ENCODE measurements at places on chromosomes 5 and 9.

- no peak for DNase-seq
Measured at GRCh38 chr5:10578869-10579268, 15.0 kb downstream of the ANKRD33B start.

GRCh38 chr9:81103597-81104471, 585.5 kb downstream of the TLE1 start:
- no peak for DNase-seq

DNA sequence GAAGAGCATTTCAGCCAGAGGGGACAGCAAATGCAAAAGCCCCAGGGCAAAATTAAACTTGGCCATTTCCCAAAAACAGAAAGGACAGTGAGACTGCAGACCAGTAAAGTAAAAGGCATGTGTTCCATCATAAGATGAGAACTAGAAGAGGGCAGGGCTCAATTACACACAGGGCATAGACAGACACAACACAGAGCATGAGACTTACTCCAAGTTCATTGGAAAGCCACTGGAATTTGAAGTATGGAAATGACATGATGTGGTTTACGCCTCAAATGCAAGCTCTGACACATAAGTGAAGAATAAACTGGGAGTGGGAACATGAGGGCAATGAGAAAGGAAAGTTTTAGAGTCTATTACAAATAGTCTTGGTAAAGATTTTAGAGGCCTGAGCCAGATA, 446.6 kb upstream of the GRIA1 start:
- DNase-seq: no peak

DNA sequence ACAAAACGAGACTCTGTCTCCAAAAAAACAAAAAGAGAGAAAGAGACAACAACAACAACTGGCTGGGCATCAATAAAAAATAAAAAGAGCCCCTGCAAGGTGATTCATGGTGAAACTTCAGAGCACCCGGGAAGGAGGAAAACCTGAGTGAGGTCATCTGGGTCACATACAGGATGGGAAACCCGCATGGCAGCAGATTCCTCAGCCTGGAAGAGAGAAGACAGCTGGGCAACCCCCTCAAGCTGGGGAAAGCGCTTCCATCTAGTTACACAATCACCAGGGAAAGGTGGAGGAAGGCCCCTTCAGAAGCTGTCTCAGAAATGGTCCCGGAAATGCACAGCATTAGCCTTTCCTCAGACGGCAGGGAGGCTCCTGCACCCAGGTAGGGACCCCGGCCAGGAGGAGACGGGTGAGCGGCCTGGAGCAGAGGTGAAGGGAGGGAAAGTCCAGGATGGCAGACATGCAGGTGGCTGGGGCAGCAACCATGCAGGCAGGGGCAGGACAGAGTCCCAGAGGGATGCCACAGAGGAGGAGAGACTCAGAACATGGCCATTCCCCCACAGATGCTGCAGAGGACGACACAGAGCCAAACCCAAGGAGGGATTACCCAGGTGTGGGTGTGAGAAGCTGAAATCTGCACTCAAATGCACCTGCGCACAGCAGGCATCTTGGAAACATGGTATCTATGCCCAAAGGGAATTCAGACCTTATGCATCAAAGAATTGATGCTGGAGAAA, 29.4 kb downstream of the CAMSAP1 start:
- DNase-seq: no peak

DNA sequence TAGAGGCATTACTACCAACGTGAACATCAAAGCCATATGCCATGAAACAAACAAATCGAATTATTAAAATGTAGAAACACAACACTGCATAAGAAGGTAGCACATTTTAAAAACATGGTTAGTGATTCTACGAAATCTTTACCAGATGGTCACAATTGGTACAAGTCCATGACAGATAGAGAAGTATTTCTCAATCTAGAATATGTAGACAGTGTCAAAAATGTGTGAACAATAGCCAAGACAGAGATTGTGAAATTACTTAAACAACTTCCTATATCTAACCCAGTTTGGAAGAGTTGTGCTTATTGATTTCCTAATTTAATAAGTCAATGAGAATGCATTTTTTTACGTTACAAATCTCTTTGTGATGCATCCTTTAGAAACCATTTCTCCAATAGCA, 1121.6 kb downstream of the MAT2B start:
- no peak for DNase-seq

DNA sequence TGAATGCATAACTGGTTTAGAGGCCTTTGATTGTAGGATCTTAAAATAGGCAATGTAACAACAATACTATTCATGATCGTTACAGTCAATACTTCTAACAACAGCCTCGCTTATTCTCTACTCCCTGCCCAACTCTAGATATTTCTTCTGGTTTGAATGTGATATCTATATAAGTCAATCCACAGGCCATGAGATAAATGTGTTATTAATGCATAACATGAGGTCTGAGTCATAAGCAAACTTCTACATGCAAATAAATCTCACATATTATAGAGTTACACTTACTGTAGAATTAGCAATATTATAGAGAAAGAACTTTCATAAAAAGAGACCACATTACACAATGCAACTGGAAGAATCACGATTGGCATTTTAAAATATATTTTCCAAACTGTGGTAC, 2.9 kb upstream of the ALDOB start:
- DNase-seq: no peak

DNA sequence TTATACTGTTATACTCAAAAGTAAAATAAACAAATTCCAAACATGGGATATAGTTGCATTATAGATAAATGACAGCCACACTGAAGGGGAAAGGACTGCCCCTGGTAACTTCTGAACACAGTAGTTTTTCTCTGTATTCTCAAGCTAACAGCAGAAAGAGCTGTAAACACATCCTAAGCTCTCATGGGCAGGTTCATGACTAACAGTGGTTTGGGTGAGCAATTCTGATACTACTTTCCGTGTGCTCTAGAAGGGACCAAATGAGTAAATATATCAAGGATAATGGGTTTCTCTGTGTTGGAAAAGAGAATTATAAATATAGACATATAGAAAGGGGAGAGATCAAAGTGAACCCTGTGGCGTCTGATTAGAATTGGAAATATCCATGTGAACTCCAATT, 2.2 kb upstream of the LCN6 start:
- DNase-seq: no peak

- DNase-seq: no peak
Measured at GRCh38 chr5:29169886-29170285, 2023.6 kb upstream of the CDH6 start.

DNA sequence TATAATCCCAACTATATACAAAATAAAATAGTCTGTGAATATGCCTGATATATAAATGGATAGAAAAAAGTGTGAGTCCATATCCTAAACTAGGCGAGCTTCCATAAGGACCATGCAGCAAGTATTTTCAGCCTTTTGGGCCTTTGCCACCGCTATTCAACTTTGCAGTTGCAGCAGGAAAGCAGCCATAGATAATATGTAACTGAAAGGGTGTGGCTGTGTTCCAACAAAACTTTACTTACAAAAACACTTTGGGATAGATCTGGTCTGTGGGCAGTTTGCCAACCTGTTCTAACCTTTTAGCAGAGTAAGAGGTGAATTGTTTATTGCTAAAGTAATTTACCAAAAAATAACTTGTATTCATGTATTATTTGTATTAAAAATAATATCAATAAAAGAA, 127.8 kb upstream of the GPR151 start:
- no peak for DNase-seq

DNA sequence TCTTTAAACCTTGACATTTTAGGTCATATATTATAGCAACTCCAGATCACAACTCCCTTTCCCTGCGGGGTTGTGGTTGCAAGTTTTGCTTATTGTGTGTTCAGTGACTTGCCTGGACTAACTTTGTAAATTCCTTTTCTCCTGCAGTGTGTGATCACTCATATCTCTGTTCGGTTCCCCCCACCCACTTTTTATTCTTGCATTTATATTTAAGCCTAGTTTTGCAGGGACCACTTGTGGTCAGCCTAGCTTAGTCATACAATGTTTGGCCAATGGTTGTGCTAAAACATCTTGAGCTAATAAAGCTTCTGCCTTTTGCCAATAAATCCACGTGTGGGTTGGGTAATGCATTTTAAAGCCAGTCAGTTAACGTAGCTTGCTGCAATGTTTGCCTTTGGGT, 146.5 kb upstream of the IRX4 start:
- no peak for DNase-seq

- no peak for DNase-seq
Measured at GRCh38 chr5:150285114-150285513, 4.5 kb downstream of the CAMK2A start.

DNA sequence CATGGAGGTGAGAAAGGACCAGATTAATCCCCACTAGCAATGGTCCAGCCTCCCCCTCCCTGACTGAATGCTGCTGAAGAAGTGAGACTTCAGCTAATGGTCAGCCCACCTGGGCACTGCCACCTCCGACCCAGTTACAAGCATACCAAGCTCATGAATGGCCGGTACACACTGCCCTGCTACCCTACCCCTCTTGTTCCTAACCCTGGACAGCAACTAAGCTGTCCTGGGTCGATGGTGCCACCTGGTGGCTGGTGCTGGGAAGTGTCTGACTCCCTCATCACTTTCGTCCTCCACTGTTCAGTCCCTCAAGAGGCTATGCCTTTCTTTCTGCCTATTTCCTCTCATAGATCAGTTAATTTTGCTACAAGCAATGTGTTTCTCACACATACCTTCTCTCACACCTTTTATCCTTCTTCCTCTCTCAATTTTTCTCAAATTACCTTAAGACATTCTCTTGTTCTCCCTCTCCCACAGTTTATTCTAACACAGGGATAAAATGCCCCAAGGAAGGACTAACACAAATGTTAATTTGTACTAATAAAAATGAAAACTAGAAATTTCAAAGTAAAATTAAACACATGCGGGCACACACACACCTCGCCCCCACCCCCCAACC, 42.4 kb downstream of the PAX5 start:
- DNase-seq: no peak

DNA sequence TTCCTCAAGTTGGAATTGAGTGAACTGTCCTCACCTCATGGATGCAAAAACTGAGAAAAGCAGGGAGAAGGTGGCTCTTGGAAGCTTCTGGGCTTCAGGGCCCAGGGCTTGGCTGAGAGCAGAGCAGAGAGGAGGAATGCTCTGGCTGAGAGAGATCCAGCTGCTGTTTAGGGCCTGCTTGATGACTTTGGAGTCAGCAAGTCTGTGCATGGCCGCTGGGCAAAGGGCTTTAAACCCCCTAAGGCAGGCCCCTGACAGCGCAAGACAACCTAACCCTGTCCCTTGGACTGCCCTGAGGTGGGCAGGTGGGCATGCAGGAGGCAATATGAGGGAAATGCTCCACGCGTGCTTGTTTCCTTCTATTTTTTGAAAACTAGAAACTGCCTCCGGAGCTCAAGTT, 8.6 kb downstream of the STC2 start:
- no peak for DNase-seq

All from substantia nigra (tissue), 51 donors.